Stimulated activated CD4-positive, alpha-beta T cell treated with anti-CD3 and anti-CD28 coated beads, Interleukin-1b, Interleukin-23, amount 100 ng/mL, for 48 hours (primary cell): ENCODE measurements at places on chromosomes 1 and 21.

GRCh38 chr1:56032096-56032676 is 547.2 kb downstream of the PLPP3 start:
- DNase-seq = no peak

GRCh38 chr1:193806079-193807048 is 620.0 kb upstream of the B3GALT2 start:
- no peak for DNase-seq

DNA sequence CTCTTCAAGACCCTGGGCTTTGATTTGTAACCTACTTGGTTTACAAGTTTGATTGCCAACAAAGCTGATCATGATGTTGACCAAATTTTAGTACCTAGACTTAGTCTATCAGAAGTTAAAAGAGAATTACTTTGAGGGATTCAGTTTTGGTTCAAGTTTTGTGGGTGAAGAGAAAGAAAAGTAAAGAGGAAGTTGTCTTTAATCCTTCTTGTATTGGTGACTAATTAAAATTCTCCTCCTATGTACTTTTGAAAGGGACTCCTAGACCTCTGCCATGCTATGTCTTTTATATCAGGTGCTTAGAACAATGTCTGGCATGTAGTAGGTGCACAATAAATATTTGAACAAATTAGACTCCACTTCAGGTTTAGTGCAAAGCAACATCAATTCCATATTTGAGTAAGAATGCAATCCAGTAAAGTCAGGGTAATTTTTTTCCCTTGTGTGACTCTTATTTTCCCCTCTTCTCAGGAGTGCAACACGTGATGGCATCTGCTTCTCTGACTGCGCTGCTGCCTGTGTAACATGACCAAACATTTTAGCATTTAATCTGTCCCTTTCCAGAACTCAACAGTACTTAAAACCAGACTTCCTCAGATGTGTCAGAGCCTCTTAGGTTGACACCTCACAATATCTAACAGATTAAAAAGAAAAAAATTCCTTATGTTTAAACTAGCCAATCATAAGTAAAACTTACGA is 41.1 kb upstream of the KCNQ4 start:
- DNase-seq = peak; percentile 48

DNA sequence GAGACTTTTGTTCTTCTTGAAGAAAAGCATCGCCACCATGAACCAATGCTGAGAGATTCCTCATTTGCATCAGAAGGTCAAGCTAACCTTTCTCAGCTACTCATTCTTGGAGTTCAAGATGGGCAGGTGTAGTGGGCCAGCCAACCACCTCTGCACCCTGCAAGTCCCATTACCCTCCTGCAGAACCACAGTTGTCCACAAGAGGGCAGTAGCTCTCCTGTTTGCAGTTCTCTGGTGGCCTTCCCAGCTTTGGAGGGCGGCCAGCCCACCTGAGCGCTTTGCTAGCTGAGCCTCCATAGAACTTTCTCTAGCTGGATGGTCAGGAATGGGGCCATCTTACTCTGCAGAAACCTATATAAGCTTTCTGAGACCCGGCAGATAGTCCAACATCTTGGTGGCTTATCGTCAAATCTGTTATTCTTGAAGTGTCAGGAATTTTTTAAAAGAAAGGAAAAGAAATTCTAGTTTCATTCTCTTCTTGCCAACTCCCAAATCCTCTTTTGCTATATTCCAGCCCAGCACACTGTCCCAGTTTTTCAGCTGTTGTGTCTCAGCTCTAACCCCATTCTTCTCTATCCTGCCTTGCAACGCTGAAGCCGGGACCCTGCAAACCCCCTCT is 11.0 kb upstream of the LMX1A start:
- peak; percentile 73 for DNase-seq

DNA sequence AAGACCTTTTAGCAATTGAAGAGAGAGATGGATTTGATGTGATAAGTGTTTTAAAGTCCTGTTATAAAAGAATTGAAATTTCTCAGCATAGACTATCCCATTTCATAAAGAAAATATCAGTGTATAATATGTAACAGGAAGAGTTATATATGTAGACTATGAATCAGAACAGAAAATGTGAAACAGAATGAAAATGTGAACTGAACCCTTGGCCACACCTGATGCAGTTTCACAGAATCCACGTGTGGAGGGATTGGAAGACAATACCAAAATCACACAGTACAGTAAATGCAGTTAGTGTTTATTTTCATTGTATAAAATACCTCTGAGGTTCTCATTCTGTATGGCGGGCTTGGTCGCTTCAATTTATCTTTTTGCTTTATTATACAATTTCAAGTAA is 9.9 kb upstream of the SLAMF1 start:
- no peak for DNase-seq

DNA sequence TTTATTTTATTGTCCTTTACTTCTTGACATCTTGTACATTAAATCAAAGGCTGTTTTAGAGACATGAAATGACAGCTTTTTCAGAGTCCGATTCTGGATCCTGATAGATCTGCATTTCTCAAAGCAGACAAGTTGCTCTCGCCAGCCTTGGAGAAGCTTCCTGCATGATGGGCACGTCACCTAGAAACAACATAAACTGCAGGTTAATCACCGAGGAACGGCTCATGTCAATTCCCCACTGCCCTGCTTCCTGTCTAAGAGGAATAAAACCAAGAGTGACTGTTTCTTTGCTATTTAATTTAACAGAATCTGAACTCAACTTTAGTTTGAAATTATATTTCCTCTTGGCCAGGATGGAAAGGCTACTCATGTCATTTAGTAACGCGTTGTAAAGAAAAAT is 77.0 kb downstream of the RWDD3 start:
- DNase-seq = no peak

GRCh38 chr1:118335331-118335732 is 150.3 kb upstream of the SPAG17 start:
- DNase-seq = no peak

GRCh38 chr1:218350035-218350525 is 4.9 kb downstream of the TGFB2 start:
- no peak for DNase-seq

DNA sequence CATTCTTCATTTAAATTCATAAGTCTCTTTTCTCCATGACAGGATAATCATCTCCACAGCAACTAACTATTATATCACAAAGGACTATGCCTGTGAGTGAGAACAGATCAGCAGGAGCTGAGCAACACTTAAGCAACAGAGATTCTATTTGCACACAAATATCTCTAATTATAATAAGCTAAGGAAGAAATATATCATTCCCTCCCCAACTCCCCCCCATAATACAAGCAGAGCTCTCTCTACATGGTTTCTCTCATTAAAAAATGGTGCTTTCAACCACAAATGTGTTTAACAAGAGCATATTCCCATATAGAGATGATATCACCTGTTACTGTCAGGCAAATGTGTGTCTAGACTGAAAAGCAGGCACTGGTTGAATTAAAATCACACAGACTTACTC is 34.5 kb upstream of the NIBAN1 start:
- no peak for DNase-seq

DNA sequence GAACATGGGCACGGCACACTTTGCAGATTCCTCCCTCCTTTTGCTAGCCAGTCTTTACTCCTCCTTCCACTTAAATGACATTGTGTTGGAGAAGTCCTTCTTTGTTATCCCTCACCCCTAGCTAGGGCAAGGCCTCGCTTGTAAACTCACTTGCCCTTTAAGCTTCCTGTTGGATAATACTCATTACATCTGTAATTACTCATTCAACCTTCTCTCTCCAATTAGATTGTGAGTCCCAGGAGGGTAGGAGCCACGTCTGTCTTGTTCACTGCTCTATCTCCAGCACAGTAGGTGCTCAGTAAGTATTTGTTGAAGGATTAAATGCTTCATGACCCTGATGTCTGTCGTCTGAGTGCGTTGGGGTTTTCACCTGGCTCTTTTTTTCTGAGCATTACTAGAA is 98.7 kb upstream of the USP24 start:
- no peak for DNase-seq

- DNase-seq = peak; percentile 39
These were observed 9.2 kb downstream of the CAP1 start for GRCh38 chr1:40049725-40050124.

DNA sequence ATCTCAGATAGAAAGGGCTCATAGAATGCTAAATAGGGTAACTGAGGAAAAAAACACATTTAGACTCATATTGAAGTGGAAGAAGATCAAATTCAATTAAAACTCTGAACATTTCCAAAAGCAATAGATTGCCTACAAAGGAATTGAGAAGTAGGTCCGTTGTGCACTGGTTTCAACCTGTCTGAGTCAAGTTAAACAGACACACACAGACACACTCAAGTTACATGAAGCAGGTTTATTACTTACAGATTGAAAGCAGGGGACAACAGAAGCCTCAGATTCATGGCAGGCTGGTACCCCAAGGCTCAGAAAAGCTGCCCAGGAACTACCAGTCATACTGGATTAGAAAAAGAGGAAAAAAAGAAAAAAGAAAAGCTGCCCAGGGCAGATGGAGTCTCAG is 20.7 kb upstream of the S100A2 start:
- DNase-seq = no peak

GRCh38 chr1:100834777-100835660 is 59.6 kb downstream of the EXTL2 start:
- no peak for DNase-seq

GRCh38 chr1:47351305-47351704 is 17.7 kb downstream of the CMPK1 start:
- DNase-seq = no peak

DNA sequence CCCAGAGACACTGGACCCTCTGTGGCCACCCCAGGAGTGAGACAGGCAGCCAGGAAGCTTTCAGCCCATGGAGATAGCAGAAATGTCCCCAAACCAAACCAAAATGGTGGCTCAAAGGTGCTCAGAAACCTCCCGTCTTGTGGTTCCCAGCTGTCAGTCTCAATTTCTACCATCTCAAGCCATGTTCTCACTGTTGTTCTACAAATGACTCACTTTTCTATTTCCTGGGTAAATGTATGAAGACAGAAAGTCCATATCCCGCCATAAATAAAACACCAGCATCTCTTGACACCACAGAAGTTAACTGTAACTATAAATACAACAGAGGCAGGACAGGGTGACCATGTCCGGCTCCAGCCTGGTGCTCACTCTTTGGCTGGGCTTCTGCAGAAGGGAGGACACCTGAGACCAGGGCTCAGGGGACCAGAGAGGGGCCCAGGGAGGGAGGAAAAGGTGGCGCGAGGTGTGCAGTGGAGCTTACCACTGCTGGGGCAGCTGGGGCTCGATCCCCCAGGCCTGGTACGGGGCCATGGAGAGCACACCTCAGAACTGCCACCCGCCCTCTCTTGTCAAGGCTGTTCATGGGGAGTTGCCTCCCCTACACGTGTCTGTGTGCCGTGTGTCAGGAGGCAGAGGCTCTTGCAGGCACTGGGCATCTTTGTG is 43.6 kb downstream of the EPHB2 start:
- DNase-seq = no peak

- DNase-seq = no peak
These were observed 973 bp downstream of the SDF4 start for GRCh38 chr1:1230656-1231399.

DNA sequence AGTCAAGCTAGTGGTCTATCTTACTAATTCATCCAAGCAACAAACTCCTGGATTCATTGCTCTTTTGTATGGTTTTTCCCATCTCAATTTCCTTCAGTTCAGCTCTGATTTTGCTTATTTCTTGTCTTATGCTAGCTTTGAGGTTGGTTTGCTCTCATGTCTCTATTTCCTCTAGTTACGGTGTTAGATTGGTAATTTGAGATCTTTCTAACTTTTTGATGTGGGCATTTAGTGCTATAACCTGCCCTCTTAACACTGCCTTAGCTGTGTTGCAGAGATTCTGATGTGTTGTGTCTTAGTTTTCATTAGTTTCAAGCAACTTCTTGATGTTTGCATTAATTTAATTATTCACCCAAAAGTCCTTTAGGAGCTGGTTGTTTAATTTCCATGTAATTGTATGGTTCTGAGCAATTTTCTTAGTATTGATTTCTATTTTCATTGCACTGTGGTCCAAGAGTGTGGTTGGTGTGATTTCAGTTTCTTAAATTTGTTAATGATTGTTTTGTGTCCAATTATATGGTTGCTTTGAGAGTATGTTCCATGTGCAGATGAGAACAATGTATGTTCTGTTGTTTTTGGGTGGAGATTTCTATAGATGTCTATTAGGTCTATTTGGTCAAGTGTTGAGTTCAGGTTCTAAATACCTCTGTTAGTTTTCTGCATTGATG is 154.6 kb downstream of the PLPPR5 start:
- no peak for DNase-seq

- DNase-seq = no peak
These were observed 15.4 kb upstream of the TOR3A start for GRCh38 chr1:179066471-179066870.

DNA sequence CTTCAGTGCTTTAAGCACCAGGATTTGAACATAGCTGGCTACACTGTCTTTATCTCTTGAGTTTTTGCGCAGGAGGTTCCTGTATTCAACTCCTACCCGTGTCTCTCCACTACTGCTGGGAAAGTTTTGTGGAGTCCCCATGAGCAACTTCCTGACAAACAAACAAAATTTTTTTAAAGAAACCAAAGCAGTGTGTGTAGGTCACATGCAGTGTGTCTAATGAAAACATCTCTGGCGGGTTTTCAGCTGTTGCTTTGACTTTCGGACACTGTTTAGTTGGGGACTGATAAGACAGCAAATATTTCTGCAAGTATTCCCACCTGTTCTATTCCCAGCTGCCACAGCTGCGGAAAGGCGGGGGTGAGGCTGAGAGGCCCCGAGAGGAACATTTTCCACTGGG is 2.0 kb downstream of the PSEN2 start:
- no peak for DNase-seq

GRCh38 chr21:25391777-25392176 is 215.5 kb downstream of the MRPL39 start:
- DNase-seq = no peak

DNA sequence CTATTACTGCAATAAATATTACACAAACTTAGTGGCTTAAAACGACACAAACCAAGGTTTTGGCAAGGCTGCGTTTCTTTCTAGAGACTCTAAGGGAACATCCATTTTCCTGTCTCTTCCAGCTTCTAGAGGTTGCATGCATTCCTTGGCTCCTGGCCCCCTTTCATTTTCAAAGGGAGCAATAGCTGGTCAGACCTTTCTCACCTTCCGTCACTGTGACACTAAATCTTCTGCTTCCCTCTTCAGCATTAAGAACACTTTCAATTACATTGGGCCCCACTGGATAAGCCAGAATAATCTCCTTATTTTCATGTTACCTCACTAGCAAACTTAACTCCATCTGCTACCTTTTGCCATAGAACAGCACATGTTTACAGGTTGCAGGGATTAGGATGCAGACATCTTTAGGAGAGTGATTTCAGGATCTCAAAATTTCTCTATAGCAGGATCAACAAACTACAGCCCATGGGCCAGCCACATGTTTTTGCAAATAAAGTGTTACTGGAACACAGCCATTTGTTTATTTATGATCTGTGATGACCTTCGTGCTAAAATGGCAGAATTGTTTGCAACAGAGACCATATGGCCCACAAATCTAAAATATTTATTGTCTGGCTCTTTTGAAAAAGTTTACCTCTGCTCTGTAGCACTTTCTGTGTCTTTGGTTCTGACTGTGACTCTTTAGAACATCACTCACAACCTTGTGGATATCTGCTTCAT is 221.5 kb upstream of the SGIP1 start:
- DNase-seq = no peak

DNA sequence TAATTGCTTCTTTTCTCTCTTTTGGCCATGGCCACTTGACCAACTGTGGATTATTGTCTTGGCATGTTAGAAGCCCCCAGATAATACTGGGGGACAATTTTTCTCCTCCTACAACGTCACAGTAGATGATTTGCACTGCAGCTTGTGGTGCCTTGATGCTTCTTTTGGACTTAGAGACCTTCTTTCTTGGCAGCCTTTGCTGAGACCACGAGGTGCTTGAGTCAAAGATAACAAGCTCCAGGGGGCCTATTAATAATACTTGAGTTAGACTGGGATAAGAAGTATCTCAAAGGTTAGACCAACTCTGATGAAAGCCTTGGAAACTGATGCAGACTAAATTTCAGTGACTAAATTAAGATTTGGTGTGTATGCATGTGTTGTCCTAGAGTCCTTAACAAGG is 3.2 kb downstream of the PPP1R12B start:
- DNase-seq = no peak
